ENCODE measurements at places on chromosomes 16 and 17. TPM values are rescaled to one million over a fixed set of nuclear protein-coding genes. Genes with fewer than 3 reads are reported as not detected.

EXOC7 gene
- 74.5 TPM for total RNA-seq

TBC1D3G gene
- total RNA-seq: not detected

CREBBP gene
- 46.1 TPM for total RNA-seq

MIEN1 gene
- total RNA-seq: 58.2 TPM

MAP2K6 gene
- 2.1 TPM for total RNA-seq

KRT15 gene
- not detected for total RNA-seq
